ENCODE measurements at places on chromosomes 5 and 9.

- no peak for DNase-seq
Measured at GRCh38 chr5:68243681-68244080, 28.1 kb downstream of the PIK3R1 start.

DNA sequence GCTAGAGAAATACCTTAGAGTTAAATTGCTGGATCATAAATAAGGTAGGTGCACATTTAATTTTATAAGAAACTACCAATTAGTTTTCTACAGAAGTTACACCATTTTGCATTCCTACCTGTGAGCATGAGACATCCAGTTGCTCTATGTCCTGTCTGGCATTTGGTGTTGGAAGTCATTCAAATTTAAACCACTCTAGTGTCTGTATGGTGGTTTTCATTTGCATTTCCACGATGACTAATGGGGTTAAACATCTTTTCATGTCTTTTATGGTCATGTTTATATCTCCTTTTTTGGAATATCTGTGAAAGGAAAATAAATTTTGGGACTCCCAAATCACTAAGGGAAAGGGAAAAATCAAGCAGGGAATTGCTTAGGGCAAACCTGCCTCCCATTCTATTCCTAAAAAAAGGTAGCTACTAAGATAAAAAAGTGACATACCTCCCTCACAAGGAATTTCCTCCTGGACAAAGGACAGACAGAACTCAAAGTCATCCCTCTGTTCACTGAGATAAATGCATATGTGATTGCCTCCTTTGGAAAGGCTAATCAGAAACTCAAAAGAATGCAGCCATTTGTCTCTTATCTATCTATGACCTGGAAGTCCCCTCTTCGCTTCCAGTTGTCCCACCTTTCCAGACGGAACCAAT is 31.6 kb upstream of the ADCY2 start:
- DNase-seq: no peak

DNA sequence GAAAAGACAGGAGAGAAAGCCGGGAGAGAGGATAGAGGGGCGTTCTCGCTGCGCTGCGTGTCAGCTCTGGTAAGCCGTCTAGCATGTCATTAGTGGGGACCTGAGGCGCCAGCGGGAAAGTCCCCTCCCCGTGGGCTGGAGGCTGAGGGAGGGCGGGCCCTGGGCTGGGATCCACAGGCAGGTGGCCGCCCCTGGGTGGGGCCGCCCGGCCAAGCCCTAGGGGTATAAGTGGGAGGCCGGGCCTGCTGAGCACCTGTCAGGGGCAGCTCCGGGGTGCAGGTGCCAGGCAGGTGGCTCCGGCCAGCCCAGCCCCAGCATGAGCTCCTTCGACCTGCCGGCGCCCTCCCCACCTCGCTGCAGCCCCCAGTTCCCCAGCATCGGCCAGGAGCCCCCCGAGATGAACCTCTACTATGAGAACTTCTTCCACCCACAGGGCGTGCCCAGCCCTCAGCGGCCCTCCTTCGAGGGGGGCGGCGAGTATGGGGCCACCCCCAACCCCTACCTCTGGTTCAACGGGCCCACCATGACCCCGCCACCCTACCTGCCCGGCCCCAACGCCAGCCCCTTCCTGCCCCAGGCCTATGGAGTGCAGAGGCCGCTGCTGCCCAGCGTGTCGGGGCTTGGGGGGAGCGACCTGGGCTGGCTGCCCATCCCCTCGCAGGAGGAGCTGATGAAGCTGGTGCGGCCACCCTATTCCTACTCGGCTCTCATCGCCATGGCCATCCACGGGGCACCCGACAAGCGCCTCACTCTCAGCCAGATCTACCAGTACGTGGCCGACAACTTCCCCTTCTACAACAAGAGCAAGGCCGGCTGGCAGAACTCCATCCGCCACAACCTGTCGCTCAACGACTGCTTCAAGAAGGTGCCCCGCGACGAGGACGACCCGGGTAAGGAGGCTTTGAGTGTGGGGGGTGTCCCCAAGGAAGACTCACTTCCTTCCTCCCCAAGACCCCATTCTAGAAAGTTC is at the start of gene FOXI1:
Gene FOXI1 (plus strand): TSS at position 256 of the 970 bp plus-strand sequence. CDS start 61 bp downstream, at position 317.
- no peak for DNase-seq

- peak; percentile 67 for DNase-seq
Measured at GRCh38 chr9:96020792-96021550, 145.5 kb downstream of the ERCC6L2 start.

- no peak for DNase-seq
Measured at GRCh38 chr5:90214991-90215390, 194.6 kb downstream of the CETN3 start.

DNA sequence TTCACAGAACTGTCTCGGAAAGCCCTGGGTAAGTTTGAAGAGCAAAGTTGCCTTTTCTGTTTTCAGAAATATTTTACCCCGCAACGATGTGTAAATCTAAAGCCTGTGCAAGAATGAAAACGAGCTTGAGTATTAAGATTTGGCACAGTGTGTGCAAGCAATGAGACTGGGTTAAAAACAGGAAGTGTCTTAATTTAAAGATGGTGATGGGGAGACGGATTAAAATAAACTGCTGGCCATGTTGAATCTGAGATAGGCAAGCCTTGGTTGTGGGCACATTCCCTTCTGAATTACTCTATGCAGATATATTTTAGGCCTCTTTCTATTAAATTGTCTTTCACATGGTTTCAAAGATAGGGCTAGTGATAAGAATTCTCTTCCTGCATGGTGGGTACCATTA is 294.2 kb upstream of the DMRT1 start:
- no peak for DNase-seq

GRCh38 chr9:134395002-134395517 is 68.8 kb downstream of the RXRA start:
- no peak for DNase-seq

GRCh38 chr9:27117489-27118135 is 8.6 kb downstream of the TEK start:
- no peak for DNase-seq

DNA sequence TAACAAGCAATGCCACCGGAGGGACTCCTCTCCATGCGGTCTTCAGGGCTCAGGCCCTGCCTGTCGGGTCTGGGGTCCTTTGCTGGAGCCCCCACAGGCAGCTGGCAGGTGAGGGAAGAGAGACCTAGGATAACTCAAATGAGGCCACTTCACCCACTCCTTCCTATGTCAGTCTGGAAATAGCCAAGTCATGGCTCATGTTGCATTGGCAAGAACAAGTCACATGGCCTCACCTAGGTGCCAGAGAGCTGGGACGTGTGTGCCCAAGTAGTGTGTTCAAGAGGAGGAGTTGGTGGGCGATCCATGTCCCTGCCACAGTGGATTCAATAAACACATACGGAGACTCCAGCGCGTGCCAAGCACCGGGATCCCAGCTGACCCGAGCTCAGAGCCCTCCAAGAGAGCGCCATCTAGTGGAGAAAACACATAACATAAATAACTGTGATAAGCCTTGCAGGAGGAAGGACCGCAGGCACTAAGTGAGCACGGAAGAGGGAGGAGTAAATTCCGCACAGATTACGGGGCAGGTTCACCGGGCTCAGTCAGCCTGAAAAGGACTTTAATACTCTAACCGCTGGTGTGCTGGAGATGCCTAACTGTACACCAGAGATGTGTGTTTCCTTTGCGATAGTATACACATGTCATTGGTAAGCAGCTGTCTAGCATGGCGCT is 580.8 kb downstream of the CCDC171 start:
- peak; percentile 19 for DNase-seq

DNA sequence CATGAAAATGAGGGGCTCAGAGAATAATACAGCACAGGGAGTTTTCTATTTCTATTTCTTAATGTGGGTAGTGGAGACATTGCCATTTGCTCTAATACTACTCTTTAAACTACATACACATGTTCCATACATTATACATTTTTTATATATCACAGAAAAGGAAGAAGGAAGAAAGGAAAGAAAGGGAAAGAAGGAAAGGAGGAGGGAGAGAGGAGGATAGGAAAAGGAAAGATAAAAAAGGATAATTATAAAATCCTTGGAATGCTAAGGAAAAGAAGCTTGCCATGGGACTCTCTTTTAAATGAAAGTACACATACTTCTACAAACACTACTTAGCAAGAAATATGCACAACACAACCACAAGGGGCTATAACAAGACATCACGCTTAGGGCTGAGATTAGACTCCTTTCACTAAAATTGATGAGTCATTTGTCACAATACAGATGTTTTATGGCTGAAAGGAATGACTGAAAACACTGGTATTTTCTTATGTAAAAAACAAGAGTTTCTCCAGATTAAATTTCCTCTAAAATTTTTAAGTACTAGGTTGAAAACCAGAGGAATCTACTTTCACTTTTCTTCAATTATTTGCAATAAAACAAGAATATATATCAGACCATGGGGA is 219.8 kb downstream of the ARL15 start:
- DNase-seq: no peak

DNA sequence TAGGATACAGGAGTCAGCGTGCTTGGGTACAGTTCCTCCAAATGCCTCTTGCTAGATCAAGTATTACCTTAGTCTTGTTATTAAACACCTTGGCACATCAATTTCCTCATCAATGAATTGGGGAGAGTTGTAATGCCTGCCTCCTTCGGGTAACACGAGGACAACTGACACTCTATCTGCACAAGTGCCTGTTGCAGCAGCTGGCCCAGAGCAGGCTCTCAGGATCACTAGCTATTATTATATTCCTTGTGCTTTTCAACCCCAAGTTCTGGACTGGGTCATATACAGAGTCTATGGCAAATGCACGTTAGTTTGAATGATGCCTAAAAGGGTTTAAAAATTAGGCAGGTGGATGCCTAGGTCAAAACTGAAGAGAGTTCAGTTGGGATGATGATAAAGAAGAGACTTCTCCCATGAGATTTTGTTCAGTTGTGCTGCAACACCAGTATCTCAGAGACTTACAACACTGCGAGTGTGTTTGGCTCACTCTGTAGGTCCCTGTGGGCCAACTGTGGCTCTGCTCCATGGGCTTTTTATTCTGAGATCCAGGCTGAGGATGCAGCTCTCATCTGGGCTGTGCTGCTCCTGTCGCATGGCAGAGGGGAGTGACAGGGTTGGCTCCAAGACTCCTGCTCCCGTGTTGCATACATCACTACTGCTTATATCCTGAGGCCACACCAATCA is 41.1 kb upstream of the TEX48 start:
- no peak for DNase-seq

DNA sequence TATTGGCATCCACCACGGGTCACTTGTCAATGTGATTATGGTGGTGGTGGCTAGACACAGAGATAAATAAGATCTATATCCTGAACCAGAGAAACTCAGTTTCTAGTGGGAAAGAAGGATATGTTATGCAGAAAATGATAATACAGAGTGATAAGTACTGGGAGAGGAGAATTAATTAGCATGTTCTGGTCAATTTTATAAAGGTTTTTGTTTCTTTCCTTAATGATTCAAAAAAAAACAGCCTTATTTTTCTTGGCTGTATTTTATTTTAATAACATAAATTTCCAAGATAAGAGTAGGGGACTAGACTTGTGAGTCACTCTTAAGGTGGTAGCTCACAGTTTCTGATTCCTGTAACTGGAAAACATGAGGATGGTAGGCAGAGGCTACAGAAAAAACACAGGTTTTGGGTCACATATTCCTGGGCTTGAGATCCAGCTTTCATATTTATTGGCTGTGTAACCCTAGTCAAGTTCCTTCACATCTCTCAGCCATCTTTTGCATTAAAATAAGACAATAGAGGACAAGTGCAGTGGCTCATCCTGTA is 350.3 kb upstream of the RPS23 start:
- no peak for DNase-seq

DNA sequence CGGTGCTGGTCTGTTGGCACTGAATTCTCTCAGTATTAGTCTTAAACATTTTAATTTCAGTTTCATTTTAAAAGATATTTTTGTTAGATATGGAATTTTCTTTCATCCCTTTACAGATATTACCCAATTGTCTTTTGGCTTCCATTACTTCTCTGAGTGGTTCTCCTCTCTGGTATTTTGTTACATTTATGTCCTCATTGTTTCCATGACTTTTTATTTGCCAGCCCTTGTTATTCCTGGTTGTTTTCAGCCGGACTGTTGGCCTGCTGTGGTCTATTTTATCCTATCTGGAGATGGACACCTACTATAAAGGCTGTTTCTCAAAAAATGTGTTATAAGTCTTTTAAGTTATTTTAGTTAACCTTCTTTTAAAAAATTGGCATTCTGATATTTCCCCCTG is 117.2 kb downstream of the ARHGEF28 start:
- DNase-seq: no peak

DNA sequence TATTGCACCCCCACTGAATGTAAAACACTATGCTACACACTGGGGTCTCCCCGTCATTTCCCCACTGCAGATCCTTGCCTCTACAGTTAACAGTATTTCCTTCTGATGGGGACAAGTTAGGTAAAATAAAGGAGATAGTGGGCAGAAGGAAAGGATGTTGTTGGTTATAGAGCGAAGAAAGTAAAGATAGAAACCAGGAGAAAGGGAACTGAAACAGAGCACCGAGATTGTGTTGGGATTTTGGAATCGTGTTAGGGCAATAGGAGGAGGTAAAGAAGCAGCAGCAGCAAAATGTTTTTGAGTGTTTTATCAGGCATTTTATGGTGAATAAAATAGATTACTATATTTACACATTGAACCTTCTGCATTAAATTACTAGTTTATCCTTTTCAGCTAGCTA is 60.0 kb downstream of the PAM start:
- DNase-seq: no peak

- no peak for DNase-seq
Measured at GRCh38 chr5:62608529-62609511, 30.2 kb downstream of the LRRC70 start.

DNA sequence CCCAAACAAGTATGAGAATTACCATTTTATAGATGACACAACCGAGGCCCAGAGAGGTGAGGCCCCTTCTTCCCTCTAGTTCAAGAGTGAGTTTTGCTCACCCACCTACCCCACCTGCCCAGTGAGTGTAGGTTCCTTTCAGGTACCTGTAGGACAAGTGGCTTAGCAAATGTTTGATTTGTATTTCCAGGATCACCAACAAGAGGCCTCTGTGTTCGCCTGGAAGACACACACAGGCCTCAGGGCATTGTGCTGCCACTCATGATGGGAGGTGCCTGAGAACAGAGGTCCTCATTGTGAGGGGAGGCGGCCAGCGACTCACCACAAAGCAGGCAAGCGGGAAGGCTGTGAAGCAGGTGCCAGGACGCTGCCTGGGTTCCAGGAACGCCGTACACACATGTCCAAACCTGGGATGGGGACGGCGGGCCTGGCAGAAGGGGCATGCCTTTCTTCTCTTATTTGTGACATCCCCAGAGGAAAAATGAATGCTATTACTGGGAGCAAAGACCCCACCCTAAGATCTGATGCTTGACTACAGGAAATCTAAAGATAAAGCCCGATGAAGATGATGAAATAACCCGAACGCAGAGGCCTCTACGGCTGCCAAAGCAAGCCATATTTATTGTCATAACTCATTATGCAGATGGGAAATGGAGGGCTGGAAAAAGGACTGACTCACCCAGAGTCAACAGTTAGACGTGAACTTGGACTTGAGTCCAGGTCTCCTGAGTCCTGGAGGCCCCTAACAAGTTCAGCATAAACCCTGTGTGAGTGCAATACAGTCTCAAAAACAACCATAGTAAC is 60.2 kb upstream of the SLC25A51 start:
- no peak for DNase-seq

GRCh38 chr5:167743695-167744464 is 547.6 kb upstream of the WWC1 start:
- no peak for DNase-seq

DNA sequence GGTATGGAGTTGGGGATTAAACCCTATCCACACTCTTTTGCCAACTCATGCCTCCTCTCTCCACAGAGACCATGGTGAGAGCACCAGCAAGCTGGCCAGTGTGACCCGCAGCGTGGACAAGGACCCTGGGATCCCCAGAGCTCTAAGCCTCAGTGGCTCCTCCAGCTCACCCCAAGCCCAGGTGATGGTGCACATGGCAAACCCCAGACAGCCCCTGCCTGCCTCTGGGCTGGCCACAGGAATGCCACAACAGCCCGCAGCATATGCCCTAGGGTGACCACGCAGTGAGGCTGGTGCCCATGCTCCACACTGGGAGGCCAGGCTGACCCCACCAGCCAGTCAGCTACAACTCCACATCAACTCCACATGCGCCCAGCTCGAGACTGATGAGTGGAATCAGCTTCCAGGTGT is 11.5 kb upstream of the CARD19 start:
- DNase-seq: no peak

Measured in activated naive CD4-positive, alpha-beta T cell treated with anti-CD3 and anti-CD28 coated beads for 36 hours (primary cell).